ENCODE measurements at places on chromosomes 12 and 14. TPM values are rescaled to one million over a fixed set of nuclear protein-coding genes. Genes with fewer than 3 reads are reported as not detected.

- DNase-seq = no peak
Measured at GRCh38 chr12:68253504-68253903, at the start of gene IL22. IL22 (minus strand) TSS chr12:68253604; CDS start chr12:68253448, 156 bp downstream.

- no peak for DNase-seq
Measured at GRCh38 chr12:105825141-105825540, 313.6 kb downstream of the NUAK1 start.

DNA sequence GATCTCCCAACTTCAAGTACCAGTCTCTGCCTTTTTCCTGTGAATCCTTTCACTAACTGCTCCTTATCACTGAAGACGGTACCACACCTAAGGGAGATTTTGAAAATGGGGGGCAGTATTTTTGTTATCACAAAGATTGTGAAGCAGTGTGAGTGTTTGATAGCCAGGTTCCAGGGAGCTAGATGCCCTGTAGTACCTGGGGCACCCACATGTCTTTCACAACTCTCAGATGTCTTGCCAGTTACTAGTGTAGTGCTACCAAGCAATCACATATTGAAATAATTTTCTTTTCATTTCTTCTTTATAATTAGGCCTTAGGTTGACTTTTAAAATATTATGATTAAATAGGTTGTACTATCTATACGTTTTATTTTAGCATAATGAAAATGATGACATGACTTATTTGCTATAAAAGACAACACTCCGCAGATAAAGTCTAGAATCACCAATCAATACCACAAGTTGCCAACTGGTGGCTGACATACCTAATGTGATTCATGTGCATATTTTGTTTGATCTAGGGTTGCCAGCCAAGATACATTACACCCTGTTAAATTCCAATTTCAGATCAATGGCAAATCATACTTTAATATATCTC, 215.9 kb downstream of the EXOC5 start:
- DNase-seq = no peak

GRCh38 chr12:14403711-14404196, 38.3 kb downstream of the ATF7IP start:
- no peak for DNase-seq

- DNase-seq = peak; percentile 85
Measured at GRCh38 chr12:26274441-26275312, 79.3 kb downstream of the SSPN start.

DNA sequence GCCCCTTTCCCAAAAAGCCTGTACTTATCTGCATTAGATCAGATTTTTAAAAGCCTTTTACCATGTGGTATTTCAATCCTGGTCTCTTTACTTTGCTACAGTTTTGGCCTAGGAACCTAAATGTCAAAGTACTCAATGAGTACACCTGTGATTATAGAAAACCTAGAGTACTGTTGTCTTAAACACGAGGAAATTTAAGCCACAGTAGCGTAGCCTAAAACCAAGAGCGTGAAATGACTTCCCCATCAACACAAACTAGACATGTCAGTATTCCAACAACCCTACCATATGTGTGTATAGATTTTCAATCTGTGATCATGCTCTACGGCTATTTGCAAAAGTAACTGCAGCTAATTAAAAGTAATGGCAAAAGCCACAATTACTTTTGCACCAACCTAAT, 52.7 kb upstream of the OR5AU1 start:
- DNase-seq = no peak

GRCh38 chr14:96056509-96057422, 17.6 kb downstream of the C14orf132 start:
- no peak for DNase-seq

DNA sequence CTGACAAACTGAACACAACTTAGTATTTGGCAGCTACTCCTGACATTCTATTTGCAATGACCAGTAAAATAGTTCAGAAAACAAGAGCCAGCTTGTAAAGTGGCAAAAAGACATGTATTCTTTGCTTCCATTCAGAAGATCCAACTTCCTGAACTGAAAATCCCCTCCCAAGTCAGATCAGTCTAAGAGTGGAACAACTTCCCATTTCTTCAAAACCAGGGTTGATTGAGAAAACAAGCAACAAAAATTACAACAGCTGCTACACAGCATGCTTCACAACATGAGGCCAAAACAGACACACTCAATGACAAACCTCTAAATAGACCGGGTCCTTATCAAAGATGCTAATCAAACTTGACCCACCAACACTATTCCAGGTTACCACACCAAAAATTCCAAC, 40.3 kb downstream of the CIT start:
- DNase-seq = peak; percentile 6

- DNase-seq = no peak
Measured at GRCh38 chr12:46219877-46220655, 48.8 kb downstream of the SLC38A1 start.

DNA sequence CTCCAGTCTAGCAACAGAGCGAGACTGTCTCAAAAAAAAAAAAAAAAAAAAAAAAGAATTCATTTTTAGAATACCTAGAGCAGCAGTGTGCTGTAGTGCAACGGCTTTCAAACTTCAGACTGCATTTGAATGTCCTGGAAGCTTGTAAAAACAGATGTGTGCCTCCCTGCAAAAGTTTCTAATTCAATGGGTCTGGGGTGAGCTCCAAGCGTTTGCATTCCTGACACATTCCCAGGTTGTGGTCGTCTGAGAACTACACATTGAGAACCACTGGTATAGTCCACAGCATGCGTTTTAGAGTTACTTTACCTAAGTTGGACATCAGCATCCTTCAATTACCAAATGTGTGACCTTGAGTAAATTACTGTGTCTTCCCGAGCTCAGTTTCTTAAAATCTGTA, 816.8 kb downstream of the NRXN3 start:
- DNase-seq = no peak

- DNase-seq = no peak
Measured at GRCh38 chr12:55899082-55899481, 28.6 kb downstream of the PYM1 start.

GRCh38 chr12:93568091-93568490, 4.4 kb upstream of the SOCS2 start:
- DNase-seq = no peak

DNA sequence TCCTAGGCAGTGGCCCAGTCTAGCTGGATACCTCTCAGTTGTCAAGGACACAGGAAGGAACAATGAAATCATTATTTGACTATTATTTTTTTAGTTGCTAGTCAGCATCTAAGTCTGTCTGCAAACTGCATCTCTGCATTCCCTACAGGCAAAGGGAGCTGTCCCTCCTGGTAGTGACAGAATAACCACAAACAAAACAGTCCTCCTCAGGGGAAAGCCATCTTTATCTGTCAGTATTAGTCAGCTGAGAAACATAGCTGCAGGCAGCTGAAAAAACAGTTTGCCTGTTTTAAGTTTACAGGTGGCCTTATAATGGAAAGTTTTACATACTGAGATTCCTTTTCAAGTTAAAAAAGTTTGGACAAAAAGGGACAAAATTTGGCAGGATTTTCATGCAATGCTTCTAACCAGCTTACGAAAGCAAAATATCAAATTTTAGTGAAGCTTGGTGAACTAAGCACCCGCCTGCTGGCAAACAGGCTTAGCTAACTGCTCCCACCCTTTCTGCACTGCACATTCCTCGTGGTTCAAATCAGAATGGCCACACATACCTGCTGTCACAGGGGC, 29.5 kb downstream of the SLC25A21 start:
- DNase-seq = no peak

GRCh38 chr12:52132754-52133161, 53.3 kb downstream of the SMIM41 start:
- DNase-seq = no peak

DNA sequence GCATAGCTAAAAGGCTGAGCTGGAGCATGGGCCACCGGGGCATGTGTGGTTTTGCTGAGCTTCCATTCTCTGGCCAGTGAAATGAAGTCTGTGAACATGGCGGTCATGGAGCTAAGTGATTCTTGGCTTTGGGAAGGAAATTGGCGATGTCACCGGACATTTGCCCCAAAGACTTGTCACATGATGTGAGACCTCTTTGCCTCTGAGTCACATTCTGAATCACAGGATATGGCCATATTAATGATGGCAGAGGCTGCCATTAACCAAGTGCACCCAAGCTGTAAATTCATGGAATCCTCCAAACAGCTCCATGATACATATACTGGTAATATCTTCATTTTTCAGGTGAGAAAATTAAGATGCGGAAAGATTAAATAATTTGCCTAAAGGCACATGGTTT, 27.4 kb upstream of the BATF start:
- DNase-seq = no peak

DNA sequence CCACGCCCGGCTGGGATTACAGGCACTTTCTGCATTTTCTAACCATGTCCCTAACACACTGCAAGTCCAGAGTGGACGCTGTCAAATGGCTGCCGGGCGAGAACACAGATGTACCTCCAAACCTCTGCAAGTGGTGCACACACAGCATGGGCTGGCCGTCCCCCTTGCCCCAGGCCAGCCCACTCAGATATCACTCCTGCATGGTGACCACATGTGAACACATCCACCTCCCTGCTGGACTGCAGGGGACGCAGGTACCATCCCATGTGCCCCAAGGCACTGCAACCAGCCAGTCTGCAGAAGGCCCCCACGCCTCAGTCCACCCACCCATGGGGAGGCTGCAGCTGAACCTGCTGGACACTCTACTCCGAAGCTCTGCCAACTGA, 14.0 kb downstream of the BRF1 start:
- no peak for DNase-seq

DNA sequence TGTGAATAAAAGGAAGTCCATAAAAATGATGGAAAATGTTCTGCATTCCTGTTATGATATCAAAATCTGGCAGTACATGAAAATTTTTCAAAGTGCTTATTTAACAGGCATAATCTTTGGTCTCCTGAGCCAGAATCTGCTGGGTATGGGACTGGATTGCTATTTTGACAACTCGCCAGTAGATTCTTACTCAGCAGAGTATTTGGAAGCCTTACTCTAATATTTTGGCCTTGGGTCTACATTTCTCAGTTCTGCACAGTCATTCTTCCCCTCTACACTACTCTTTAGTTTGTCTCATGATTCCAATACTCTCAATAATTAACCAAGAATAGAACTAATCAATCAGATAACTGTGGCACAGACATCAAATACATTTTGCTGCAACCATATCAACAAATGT, 1.1 kb upstream of the SLCO1B1 start:
- DNase-seq = no peak

GRCh38 chr14:78848234-78848820, 678.2 kb downstream of the NRXN3 start:
- DNase-seq = peak; percentile 19

Gene CLEC14A
- 16.4 TPM for total RNA-seq

Gene RBMS2
- 21.1 TPM for total RNA-seq

Gene LMNTD1
- 3.5 TPM for total RNA-seq

Gene LRRC9
- total RNA-seq = 2.0 TPM

Gene COQ10A
- total RNA-seq = 15.9 TPM

Gene TPH2
- total RNA-seq = not detected

Gene CLEC1B
- total RNA-seq = not detected

Data from prostate gland (tissue), 2 donors.